ENCODE measurements at places on chromosomes 3 and 15. TPM values are rescaled to one million over a fixed set of nuclear protein-coding genes. Genes with fewer than 3 reads are reported as not detected.

SLC12A1 gene
- total RNA-seq = not detected

GABRR3 gene
- not detected for total RNA-seq

GNAT1 gene
- total RNA-seq = 0.91 TPM

SHF gene
- 61.7 TPM for total RNA-seq

XCR1 gene
- total RNA-seq = not detected

SLC38A3 gene
- total RNA-seq = 44.7 TPM

EFCC1 gene
- total RNA-seq = 0.60 TPM

EPHA6 gene
- 17.3 TPM for total RNA-seq

OIP5 gene
- 9.7 TPM for total RNA-seq

RTP3 gene
- total RNA-seq = not detected

CCR8 gene
- total RNA-seq = not detected

TUSC7 gene
- not detected for total RNA-seq

SYNM gene
- 1.1 TPM for total RNA-seq

MAP3K13 gene
- total RNA-seq = 29.6 TPM

PP2D1 gene
- not detected for total RNA-seq

DPH3 gene
- total RNA-seq = 27.8 TPM

SI gene
- total RNA-seq = 2.0 TPM

ZIC1 gene
- total RNA-seq = 0.77 TPM

MYH15 gene
- total RNA-seq = 0.91 TPM

PRR20G gene
- total RNA-seq = not detected

LINGO1 gene
- 35.1 TPM for total RNA-seq

BUB1B gene
- total RNA-seq = 42.6 TPM

BCHE gene
- total RNA-seq = 1.1 TPM

TNNC1 gene
- 3.6 TPM for total RNA-seq
